LHCN-M2 (cell line): ENCODE measurements at places on chromosomes 13 and 19. TPM values are rescaled to one million over a fixed set of nuclear protein-coding genes. Genes with fewer than 3 reads are reported as not detected.

DNA sequence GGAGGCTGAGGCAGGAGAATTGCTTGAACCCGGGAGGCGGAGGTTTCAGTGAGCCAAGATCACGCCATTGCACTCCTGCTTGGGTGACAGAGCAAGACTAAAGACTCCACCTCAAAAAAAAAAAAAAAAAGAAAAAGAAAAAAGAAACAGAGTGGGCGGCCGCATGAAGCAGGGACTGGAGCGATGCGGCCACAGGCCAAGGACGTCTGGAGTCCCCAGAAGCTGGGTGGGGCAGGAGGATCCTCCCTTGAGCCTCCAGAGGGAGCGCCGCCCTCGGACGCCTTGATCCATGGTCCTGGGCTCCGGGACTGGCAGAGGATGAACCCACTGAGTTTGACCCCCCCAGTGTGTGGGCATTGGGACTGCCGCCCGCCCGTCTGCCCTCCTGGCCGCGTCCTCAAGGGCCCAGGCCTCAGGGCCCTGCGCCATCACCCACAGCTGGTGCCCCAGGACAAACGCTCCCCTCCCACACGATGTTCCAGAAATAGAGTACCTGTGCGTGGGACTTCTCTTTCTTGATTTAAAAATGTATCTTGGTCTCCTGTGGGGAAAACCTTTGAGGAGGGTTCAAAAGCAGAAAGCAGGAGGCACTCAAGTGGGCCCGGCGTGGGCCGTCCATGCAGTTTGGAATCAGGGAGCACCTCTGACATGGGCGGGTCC is 15.5 kb downstream of the BTBD2 start:
- DNase-seq = no peak

- DNase-seq = peak; percentile 68
These were observed 69.6 kb upstream of the PCDH9 start for GRCh38 chr13:67299751-67300150.

DNA sequence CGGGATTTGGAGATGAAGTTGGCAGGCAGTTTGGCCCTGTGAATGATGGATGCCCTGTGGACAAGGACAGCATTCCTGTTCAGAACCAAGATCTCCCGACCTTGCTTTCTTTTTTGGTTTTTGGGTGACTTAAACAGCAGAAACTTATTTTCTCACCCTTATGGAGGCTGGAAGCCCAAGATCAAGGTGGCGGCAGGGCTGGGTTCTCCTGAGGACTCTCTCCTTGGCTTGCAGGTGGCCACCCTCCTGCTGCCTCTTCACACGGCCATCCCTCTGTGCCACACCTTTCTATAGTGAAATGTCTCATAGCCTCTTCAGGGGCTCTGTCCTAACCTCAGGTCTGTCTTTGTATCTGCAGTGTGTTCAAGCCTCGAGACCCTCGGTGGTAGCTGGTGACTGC is 14.0 kb downstream of the ZNF333 start:
- no peak for DNase-seq

- no peak for DNase-seq
These were observed 427 bp downstream of the PLPPR3 start for GRCh38 chr19:821231-821824.

- no peak for DNase-seq
These were observed 91.3 kb downstream of the ZMYM2 start for GRCh38 chr13:20049558-20050473.

GRCh38 chr19:13859361-13859880 is 17.5 kb upstream of the NANOS3 start:
- DNase-seq = no peak

DNA sequence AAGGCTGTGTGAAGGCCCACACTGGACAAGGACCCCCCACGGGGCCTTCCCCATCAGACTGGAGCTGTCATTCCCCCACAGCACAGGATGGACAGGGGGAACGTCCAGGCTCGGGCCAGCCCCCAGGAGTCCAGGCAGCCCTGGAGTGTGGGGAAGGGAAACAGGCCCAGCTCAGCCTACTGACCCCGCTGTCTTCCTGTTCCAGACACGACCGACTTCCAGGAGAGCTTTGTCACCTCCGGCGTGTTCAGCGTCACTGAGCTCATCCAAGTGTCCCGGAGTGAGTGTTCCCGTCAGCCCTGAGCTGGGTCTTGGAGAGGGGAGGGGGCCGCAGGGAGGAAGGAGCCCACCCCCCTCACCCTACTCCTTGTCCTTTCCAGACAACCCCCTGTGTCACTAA is 47.0 kb downstream of the SMIM24 start:
- DNase-seq = no peak

DNA sequence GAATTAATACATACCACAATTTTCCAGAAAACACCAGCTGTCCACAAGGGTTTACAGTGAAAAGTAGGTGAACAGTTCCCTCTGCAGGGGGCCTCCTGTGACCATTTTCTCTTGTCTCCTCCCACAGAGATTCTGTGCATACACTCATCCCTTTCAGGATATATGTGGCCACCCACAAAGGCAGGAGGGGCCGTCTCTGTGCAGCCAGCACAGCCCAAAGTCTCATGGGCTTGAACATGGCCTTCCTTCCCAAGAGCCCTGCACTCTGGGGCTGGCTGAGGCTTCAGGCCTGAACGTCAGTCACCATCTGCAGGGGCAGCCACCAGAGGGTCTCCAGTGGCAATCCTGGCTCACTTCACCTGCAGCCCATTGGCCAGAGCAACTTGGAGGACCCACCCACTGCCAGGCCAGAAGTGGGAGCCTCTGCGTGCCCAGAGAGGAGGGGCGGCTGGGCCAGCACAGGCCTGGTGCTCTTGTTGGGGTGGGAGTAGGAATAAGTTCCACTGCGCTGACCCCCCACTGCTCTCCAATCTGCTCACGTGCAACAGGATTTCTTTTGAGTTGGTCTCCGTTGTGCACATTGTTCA is 25.1 kb downstream of the TMEM161A start:
- DNase-seq = peak; percentile 55

- DNase-seq = no peak
These were observed 186.3 kb downstream of the IRS2 start for GRCh38 chr13:109599901-109600657.

The ZNF358 gene
- total RNA-seq = 59.1 and 59.6 TPM in 2 replicates

The DCT gene
- 0.06 TPM in 1 of 2 replicates, not detected in the other for total RNA-seq

The ZNF709 gene
- 2.2 and 3.2 TPM in 2 replicates for total RNA-seq

The RHPN2 gene
- total RNA-seq = 4.4 and 5.9 TPM in 2 replicates

The KLK15 gene
- not detected in 2 replicates for total RNA-seq

The RASIP1 gene
- 0.11 and 0.26 TPM in 2 replicates for total RNA-seq
